ENCODE measurements at places on chromosomes 6 and 20. TPM values are rescaled to one million over a fixed set of nuclear protein-coding genes. Genes with fewer than 3 reads are reported as not detected.

GRCh38 chr6:110233770-110234374 lies 53.6 kb downstream of the CDC40 start:
- no peak overlapping the region for H3K27ac ChIP-seq
- DNase-seq = no peak
- peaks cover 5% of the 10 kb centered on the region for H3K36me3 ChIP-seq
- H3K4me3 ChIP-seq = no peak overlapping the region

The SCAF8 gene
- 54.9 TPM for total RNA-seq

DNA sequence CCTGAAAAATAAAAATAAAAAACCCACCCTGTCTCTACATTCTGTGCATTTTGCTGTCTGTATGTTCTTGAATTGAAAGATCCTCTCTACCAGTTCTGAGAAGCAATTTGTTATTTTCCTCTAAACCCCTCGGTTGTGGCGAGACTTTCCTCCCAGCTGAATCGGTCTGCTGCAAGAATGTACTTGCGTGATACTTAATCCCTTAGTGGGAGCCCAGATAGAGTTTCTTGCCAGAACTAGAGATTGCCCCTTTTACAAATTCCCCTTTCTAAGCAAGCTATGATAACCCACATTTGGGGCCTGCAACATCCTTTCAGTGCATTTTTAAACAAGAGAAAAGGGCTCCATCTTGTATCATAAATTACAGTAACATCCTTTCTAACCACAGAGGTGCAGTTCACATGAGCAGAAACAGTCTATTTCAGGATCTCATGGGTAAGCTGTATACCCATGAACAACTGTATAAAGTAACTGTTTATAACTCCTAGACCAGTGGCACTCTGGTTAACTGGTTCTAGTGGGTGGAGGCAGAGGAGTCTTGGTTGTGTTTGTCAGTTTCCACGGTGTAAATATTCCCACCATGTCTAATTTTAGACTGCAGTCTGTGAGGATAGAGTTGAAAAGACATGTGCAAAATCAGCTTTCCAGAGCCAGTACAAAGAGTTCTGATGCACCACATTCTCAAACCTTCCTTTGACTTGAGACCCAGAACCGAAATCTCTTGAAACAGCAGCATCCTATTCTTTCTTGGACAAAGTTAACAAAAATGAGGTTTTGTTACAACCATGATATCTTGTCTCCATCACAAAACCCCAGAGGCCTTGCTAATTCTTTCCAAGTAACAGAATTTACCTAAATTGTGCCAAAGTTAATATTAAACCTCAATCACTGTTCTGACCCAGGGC lies 113.1 kb upstream of the ZNF217 start:
- no peaks in the 10 kb centered on the region for H3K27me3 ChIP-seq
- H3K36me3 ChIP-seq = no peaks in the 10 kb centered on the region
- no peak overlapping the region for H3K27ac ChIP-seq
- no peak overlapping the region for H3K4me3 ChIP-seq
- DNase-seq = no peak
- H3K4me1 ChIP-seq = peaks cover 5% of the 10 kb centered on the region

DNA sequence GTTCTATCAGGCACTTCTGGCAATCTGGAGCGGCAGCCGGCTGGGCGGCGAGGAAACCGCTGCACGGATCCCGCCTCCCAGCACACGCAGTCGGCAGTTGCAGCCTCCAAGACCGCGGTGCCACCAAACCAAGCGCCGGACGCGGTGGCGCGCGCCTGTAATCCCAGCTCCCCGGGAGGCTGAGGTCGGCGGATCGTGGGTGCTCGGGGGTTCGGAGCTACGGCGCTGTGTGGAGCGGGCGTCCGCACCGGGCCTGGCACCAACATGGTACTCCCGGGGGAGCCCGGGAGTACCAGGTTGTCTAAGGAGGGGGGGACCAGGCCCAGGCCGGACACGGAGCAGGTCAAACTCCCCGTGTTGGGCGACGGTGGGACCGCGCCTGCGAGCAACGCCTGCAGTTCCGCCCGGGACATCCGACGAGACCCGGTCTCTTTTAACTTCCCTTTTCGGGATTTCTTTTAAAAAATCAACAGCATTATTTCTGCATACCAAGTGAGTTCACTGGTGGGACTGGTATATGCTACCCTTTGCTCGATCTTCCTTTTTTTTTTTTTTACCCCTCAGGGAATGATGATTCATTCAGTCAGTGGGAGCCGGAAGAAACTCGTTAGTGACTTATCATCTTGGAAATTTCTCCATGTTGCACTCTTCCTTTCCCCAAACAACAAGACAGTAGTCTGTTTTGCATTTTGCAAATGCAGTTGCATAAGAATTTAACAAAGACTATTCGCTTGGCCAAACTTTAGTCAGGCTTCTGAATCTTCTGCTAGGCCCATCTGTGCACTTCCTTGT lies 27.6 kb downstream of the ZNF311 start:
- H3K27ac ChIP-seq = no peak overlapping the region
- peaks cover 21% of the 10 kb centered on the region for H3K27me3 ChIP-seq
- peaks cover 4% of the 10 kb centered on the region for H3K36me3 ChIP-seq
- peak overlapping the region; percentile 76 for H3K4me3 ChIP-seq

DNA sequence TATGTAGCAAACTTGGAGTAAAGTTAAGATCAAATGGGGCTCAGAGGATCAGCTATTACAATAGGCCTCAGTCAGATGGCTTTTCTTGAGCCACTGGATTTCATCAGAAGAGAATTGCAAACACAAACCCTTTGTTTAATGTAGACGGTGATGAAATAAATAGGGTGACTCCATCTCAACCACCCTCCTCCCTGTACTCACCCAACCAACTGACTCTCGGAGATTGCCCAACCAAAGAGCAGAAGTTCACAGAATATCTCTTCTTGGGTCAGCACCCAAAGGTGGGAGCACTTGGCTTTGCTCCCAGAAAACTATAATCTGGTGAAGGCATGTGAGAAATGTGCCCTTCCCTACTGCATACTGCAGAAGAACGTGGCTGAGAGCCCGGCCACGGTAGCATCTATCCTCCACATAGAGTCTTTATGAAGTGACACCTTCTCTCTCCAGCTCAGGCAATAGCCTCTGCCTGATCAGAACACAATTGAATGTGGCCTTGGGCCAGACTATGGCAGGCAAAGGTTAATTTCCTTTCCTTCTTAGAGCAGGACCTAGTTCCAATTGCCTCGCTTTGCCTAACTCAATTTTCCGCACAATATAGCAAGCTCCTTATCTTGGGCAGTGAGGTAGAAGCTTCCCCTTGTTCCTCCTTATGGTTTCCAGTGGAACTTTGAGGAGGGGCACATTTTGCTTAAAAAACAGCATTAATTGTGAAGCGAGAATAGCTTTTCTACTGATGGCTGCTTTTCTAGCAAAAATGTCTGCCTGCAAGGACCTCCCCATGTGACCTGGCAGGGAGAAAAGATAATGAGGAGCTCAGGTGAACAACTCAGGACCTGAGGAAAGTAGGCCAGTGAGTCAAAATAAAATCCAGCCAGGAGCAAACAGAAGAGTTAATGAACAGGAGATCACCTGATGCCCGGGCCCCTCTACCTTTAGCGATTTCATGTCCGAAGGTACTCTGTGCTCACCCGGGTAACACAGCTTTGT lies 79.4 kb downstream of the GFOD1 start:
- peaks cover 18% of the 10 kb centered on the region for H3K4me1 ChIP-seq
- no peaks in the 10 kb centered on the region for H3K36me3 ChIP-seq
- no peak overlapping the region for H3K4me3 ChIP-seq
- H3K27ac ChIP-seq = no peak overlapping the region
- DNase-seq = no peak

The MYLK2 gene
- 0.69 TPM for total RNA-seq

The UBD gene
- total RNA-seq = not detected
